ENCODE measurements at places on chromosomes 13 and 19.

GRCh38 chr13:63972328-63972727 lies 2556.7 kb upstream of the PCDH20 start:
- DNase-seq, result no peak

DNA sequence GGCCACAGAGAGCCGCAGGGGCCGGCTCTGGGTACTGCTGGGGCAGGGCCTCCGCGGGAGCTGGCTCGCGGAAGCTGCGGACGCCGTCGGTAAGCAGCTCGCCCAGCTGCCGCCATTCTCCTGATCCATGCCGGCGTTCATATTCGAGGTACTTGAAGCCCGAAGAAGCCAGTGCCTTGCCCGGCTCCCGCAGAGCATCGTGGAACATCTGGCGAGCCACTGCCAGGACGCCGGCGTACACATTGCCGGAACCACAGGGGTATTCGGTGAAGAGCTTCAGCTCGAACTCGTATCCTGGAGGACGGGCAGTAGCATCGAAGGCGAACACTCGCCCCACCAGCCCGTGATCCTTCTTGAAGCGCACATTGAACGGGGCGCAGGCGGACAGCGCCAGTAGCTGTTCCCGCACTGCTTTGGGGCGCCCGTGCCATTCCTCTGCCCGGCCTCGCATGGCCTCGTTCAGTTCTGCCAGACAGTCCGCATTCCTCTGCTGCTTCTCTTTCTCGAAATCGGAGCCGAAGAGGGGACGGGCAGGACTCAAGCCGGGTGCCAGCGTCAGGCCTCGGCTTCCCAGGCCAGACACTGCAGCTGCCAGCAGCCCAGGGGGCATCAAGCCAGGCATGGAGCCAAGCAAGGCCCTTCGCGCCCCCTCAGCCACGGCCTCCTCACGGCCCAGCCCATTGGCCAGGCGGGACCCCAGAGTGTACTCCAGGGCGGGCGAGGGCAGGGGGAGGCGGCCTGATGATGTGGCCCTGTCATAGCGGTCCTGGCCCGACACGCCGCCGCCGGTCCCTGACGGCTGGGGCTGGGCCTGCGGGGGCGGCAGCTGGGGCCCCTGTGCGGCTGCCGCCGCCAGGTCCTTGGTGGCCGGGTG lies 1.0 kb downstream of the IRF2BP1 start:
- DNase-seq, result no peak

DNA sequence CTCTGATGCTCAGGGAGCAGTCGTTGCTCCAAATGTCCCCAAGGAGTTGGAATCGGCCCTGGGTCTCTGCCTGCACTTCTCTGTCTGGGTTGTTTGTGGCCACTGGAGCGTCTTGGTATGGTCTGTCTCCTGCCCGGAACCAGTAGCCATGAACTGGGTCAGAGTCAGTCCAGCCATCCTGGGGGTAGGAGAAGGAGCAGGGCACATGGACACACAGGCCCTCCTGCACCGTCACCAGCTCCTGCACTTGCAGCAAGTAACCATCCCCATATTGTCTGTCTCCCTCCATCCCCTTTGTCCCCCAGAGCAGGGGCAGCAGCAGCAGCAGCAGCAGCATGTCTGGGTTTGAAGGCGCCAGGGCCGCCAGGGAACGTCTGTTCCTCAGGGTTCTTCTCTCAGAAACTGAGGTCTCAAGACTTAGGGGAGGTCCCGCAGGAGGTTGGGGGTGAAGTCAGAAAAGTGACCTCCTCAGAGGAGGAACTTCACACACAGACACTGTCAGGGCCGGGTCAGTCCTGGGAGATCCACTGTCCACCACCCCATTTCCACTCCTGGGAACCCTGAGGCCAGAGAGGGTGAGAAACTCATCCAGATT lies at the start of gene SIGLEC8:
Gene SIGLEC8 (minus strand): TSS at position 404 of the 595 bp plus-strand sequence. CDS start 67 bp downstream, at position 337.
- no peak for DNase-seq

GRCh38 chr19:53868091-53868891 lies 608 bp downstream of the MYADM start:
- DNase-seq, result no peak

DNA sequence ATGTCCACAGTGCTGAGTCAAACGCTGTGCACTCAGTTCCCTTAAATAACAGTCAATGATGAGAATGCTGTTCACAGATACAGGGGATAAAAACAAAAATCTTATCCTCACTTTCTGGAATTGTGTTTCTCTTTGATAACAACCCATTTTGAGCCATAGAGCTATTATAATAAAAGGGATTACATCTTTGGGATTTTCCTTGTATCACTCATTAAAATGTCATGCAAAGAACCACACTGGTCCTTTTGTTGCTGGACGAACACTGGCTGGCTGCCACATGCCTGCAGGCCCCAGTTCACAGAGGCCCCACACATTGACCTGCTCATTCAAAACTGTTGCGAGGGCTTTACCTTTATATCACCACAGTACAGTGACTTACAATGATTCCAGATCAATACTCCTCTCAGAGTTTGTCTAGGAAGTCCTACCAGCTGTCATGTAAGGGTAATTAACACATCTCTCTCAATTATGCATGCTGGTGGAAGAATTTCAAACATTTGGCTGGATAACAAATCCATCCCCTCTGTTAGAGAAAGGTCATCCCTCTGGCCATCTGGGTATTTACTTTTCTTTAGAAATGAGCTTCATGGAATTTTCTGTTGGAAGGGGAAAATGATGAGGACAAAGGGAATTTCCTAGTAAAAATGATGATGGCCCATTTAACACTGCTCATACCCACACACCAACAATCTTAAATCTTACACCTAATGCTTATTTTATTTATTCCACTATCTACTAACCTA lies 85.9 kb downstream of the MBNL2 start:
- no peak for DNase-seq

- DNase-seq, result no peak
Observed at GRCh38 chr13:29487466-29488454, 107.7 kb downstream of the SLC7A1 start.

DNA sequence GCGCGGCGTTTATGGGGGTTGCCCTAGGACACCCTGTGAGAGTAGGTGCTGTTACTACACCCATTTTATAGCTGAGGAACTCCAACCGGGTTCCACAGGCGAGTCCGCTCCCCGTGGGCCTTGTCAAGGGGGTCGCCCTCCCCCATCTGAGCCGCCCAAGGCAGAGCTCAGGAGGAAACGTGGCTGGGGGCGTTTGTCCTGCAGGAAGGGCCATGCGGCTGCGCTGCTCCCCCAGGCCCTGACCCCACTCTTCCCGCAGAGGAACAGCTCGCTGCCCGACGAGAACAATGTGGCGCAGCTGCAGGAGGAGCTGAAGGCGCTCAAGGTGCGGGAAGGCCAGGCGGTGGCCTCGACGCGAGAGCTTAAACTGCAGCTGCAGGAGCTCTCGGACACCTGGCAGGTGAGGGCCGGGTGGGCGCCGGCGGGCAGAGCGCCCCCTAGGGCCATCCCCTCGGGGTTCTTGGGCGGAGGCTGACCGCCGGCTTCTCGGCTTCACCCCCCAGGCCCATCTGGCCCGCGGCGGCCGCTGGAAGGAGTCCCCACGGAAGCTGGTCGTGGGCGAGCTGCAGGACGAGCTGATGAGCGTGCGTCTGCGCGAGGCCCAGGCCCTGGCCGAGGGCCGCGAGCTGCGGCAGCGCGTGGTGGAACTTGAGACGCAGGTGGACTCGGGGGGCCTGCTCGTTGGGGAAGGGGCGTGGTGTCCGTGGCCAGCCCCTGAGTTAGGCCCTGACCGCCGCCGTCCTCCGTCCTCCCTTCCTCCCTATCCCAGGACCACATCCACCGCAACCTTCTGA lies 12.4 kb downstream of the PRR36 start:
- DNase-seq, result no peak

DNA sequence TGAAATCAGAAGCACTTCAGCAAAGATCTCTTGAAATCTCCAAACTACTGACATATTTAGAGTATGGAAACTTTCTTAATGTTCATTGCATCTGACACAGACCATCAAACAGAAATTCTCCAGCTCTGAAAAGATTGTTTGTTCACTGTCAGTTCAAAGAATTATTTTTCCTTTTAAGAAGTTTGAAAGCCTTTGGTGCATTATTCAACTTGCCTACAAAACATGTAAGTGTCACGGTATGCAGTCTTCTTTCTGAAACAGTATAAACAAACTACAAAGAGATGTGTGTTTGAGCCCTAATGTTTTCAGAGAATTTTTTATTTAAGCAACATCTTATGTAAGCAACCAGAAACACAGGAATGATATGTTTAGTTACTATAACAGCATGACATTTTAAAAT lies 125.4 kb downstream of the FGF14 start:
- no peak for DNase-seq

GRCh38 chr19:6861683-6862286 lies 25.6 kb upstream of the ADGRE1 start:
- no peak for DNase-seq

DNA sequence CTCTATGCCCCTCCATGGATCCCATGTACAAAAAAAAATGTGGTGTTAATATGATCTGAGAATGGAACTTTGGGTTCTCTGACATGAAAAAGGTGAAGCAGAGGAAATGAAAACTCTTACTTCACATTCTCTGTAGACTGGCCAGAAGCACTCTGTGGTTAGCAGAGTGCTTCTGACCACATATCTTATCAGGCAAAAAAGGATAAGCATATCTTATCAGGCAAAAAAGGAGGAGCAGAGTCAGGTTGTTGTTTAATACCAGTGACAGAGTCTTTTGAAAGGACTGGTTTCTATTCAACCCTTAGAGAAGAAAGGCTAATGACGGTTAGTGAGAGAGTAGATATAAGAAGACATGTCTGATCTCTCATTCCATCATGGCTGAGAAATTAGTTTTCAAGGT lies 1404.8 kb downstream of the SLITRK1 start:
- no peak for DNase-seq

GRCh38 chr13:99308471-99309087 lies 1.4 kb upstream of the GPR183 start:
- DNase-seq, result no peak

- no peak for DNase-seq
Observed at GRCh38 chr13:32823597-32823996, 192.6 kb upstream of the KL start.

DNA sequence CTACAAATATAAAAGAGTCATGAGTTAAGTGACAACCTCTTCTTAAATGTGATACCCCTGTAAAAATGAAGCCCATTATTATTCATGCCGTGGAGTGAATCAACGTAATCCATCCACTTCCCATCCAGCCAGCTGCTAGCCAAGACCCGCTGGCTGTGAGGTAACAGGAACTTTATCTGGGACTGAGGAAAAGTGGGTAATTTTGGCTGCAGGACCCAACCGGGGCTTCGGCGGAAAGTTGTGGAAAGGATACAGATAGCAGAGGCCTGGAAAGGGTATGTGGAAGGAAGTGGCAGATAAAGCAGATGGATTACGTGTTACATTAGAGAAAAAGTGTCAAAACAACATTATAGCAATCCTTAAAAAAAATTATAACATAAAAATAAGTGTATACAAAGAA lies 48.3 kb downstream of the SLC7A1 start:
- DNase-seq, result no peak

DNA sequence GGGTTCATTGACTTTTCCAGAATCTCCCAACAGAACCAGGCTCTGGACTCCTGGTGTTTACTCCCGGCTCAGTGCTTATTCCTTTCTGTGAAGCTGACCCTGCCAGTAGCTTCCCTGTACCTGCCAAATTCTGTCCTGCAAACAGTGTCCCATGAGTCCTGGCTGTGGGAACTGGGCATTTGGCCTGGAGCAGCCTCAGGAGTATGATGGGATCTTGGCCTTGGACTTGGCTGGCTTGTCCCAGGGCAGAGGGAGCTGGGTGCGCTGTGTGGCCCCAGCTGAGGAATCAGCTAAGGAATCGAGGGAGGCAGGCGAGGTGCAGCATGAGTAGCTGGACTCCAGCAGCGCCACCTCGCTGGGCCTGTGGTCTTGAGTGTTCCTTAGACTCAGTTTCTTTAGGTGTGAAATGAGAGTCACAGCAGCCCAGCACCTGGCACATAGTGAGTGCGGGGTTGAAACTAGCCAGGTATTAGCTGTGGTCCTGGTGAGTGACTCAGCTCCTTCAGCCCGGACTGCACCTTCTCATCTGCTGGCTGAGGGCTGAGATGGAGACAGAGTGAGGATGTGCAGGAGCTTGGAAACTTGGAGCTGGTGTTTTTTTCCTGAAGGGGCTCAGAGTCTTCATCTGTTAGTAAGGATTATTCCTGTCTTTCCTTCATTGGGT lies 10.4 kb downstream of the CLASRP start:
- no peak for DNase-seq

DNA sequence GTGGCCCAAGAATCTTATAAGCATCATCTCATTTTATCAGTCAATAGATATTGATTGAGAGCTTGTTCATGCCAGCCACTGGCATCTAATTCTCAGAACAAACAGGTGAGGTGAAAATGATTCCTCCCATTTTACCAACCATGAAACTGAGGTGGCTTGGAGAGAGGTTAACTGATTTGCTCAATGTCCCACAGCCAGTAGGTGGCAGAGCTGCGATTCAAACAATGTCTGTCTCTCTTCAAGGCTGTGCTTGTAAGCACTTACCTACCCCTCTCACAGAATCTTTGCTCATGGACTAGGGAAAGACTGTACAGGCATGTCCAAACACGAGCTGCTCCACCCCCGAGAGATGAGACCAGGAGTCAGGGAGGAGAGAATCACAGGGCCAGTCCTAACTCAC lies 21.5 kb upstream of the GSX1 start:
- DNase-seq, result no peak

GRCh38 chr13:73782450-73783449 lies 351.5 kb downstream of the KLF12 start:
- DNase-seq, result peak; percentile 12

DNA sequence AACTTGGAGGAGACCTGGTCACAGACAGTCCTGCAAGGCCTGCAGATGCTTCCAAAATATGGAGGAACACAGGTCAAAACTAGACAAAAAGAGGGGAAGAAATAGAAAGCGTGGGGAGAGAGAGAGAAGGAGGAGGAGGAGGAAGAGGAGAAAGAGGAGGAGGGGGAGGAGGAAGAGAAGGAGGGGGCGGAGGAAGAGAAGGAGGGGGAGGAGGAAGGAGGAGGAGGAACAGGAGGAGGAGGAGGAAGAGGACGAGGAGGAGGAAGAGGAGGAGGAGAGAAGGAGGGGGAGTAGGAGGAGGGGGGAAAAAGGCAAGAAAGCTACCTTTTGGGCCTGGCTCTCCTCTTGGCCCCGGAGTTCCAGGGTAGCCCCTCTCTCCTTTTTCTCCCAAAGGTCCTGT lies 105.8 kb downstream of the COL4A1 start:
- no peak for DNase-seq

GRCh38 chr13:77429320-77430142 lies 102.6 kb upstream of the MYCBP2 start:
- no peak for DNase-seq

- DNase-seq, result no peak
Observed at GRCh38 chr13:108428691-108429090, 159.2 kb downstream of the TNFSF13B start.

GRCh38 chr13:112970552-112971287 lies 1.7 kb downstream of the MCF2L start:
- DNase-seq, result no peak

GRCh38 chr19:42132030-42132628 lies at the start of gene POU2F2:
Gene POU2F2 (minus strand): TSS chr19:42132446. CDS start chr19:42132411, 35 bp downstream.
- no peak for DNase-seq

- DNase-seq, result no peak
Observed at GRCh38 chr13:85603735-85604134, 195.5 kb downstream of the SLITRK6 start.
